ENCODE measurements at places on chromosomes 5 and 9.

DNA sequence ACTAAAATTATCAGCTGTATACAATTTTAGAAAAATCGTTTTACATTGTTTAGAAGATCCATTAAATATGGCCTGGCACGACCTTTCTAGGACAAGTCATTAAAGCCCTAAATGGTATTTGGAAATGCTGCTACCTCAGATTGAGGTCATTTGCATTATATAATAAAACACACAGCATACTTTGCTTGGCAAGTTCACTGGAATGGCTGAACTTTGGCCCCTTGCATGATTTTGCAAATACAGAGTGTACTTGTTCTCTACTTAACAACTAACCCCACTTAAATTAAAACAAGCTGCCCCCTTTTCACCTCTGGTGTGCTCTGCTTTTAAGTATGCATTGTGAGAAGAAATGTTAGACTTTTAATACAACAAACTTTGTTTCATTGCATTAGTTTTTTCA, 860.1 kb downstream of the PTPRD start:
- DNase-seq: no peak

DNA sequence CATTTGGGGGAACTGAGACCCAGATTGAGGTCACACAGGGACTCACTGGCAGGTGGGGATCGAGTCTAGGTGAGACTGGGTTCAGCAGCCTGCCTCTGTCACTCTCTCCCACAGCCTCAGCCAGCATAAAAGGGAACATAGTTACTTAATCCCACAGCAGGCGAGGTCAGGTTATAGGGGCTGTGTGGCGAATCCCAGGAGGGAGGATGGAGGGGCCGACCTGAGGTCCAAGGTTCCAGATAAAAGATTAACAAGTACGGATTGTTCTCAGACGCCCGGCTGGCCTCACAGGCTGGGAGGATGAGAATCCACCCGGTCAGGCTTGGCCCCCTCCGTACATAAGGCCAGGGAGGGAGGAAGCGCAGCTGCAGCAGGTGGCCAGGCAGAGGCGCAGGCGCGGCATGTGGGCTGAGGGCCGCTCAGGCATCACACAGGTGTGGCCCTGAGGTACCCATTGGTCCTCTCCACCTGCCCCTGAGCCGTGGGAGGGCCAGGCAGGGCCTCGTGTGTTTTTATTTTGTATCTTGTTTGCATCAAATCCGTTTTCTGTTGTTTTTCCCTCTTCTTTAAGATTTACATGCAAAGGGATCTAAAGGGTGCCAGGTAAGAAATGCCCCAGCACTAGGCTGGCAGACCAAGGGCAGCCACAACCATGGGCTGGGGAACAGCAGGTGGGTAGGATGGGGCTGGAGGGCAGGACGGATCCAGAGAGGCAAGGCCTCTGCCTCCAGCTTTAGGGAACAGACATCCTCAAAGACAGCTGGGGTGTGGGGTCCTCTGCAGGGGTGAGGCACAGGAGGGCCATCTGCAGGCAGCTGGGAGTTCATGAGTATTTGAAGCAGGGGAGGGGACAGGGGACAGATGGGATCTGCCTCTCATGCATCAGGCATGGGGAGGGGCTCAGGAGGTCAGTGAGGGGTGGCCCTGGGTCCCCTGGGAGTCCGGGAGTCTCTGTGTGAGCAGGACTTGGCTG, 3.6 kb downstream of the SUSD3 start:
- no peak for DNase-seq

- DNase-seq: no peak
Measured at GRCh38 chr9:101117161-101117560, 88.6 kb downstream of the PLPPR1 start.

GRCh38 chr9:108885643-108886348, 23.7 kb downstream of the ACTL7A start:
- no peak for DNase-seq

DNA sequence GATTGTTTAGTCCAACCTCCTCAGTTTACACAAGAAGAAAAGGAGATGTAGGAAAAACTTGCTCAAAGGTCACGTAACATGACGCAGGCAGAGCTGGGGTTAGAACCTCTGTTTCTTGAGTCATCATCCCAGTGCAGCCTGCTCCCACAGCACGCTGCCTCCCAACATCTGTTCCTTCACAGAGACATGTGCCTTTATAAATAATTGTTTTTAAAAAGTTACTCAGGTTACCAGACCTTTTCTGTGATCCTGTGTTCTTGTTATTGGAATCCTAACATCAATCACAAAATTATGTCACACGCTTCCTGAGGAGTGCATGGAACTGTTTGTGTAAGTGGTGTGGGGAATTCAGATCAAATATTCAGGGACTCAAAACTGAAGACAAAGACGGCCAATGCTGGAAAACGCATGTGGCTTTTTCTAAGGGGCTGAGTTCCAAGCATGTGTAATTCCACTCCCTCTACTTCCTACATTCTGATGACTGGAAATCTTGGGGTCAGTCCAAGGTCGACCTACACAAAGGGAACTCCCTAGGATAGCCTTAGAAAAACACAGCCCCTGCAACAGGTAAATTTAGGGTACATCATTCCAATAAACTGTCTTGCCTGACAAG, 184.3 kb downstream of the TSSK1B start:
- DNase-seq: no peak

DNA sequence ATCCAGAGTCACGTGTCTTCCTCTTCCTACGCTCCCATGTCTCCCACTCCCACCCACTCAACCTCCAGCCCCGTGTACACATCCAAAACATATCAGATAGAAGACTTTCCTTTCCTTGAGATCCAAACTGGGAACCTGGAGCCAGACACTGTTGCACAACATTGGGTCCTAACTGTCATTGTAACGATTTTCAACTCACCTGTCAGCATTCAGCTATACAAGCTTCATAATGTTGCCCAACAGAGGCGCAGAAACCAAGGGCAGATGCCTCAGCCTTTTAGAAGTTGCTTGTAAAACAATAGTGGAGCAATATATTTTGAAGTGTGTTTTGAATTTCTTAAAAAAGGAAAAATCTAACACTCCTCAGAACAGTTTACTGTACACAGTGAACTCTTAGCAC, 84.9 kb upstream of the GLIS3 start:
- DNase-seq: no peak

DNA sequence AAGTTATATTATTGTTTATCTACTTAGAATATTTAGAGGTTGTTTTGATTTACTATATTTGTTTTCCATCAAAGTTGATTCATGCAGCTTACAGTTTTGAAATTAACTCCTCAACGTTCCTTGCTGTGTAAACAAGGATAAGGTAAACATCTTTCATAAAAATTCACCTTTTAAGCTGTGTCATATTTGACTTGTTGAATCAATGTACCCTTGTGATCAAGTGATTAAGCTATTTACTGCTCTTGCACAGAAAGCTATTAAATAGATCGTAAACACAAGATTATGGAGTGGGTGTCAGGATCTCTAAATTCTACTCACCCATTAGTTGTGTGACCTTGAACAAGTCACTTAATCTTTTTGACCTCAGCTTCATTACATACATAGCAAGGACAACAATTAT, 2054.0 kb upstream of the NUDT12 start:
- DNase-seq: no peak

DNA sequence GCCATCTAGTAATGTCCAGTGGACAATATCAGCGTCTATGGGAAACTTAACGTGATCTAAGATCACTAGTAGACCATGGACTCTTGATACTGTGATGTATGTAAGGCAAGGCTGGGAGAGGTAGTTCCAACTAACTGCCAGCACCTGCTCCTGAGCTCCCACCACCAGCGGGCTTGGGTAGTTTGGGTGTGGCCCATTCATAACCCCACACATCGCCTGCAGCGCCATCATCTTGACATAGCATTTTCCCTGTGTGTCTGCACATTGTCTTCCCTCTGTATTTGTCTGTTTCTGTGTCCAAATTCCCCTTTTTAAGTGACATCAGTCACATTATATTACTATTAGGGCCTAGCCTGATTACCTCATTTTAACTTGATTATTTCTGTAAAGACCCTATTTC, 28.1 kb upstream of the GSN start:
- no peak for DNase-seq

GRCh38 chr9:133512253-133513213, 12.2 kb downstream of the MYMK start:
- DNase-seq: no peak

- DNase-seq: no peak
Measured at GRCh38 chr5:39648848-39649227, 224.1 kb upstream of the DAB2 start.

- no peak for DNase-seq
Measured at GRCh38 chr9:77912895-77913693, 118.5 kb downstream of the GNAQ start.

All from C1 segment of cervical spinal cord (tissue), 14 donors.